CD4-positive, alpha-beta T cell treated with Interleukin-17A for 1 hour (primary cell): ENCODE measurements at places on chromosomes 3 and 15.

- DNase-seq = no peak
Measured at GRCh38 chr3:190094160-190094718, 26.5 kb downstream of the P3H2 start.

DNA sequence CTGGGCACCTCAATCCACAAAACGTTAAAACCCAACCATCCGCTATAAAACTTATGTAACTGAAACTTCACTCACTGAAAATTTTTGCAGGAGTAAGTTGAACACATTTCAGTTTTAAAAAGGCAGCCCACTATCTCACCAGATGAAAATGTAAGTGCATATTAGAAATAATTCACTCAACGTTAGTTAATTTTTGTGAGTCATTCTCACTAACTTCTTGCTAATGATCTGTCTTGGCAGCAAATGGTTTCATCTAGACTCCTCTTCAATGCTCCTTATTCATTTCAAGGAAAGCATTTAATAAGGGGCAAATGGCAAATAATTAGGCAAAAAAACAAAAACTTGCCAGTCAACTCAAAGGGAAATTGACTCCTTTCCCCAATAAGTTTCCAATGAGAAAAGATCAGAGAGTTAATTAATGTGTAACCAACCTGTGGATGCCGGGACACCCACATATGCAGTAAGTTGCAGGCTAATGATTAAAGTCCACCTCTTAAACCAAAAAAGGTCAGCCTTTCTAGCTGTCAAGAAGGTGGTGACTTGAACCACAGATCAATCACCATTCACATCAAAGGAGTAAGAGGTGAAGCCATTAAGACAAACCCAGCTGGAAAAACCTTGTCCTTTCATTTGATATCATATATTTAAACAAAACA is 22.9 kb upstream of the PRICKLE2 start:
- no peak for DNase-seq

DNA sequence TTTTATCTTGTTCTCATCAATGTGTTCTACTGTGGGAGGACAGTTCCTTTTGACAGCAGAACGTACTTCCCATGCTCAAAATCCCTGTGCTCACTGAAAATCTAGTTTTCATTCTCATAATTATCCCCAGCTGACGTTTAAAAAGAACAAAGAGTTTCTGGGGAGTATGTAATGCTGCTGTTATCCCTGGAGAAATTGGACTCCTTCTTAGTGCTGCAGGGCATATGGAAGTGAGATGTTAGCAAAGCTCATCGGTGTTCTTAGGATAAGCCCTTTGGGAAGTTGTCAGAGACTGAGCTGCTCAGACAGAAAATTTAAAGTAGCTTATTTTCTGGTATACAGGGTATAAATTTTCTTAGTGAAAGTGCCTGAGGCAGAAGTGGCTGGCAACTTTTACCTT is 66.5 kb downstream of the CDAN1 start:
- no peak for DNase-seq

DNA sequence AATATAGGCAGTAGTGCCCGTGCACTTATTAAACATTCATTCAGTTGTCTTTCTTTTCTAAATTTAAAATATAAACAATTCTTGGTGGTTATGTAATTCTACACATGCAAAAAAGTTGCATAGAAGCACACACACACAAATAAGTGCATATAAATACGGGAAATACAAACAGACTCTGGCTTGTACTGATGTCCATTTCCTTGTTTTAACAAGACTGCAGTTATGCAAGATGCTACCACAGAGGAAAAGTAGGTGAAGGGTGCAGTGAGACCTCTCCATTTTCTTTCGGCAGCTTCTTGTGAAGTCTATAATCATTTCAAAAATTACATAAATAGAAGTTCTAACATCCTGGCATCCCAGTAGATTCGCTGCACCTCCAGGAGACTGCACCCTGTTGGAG is 130.6 kb upstream of the BCL6 start:
- DNase-seq = no peak

GRCh38 chr3:112512320-112512719 is 13.0 kb upstream of the BTLA start:
- DNase-seq = no peak

- DNase-seq = no peak
Measured at GRCh38 chr3:123338620-123339061, 110.2 kb downstream of the ADCY5 start.

- no peak for DNase-seq
Measured at GRCh38 chr15:41873711-41874110, 20.1 kb downstream of the SPTBN5 start.

DNA sequence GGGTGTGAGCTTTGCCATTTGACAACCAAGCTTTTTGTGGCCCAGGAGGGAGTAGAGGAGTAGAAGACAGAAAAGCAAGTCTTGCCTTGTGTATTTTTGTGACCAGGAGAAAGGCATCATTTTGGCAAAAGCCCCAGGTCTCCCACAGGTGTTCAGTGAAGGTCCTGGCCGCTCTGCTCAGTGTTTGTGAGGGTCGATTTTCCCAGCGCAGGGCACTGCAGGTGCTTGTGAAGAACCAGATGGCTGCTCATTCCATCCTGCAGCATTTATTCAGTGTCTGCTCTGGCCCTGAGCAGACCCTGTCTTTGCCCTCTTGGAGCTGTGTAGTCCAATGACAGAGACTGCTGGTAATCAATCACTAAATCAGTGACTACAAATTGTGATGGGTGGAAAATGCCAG is 19.5 kb downstream of the TRAK1 start:
- DNase-seq = no peak

GRCh38 chr3:188287339-188287738 is 133.4 kb downstream of the LPP start:
- DNase-seq = no peak

- DNase-seq = no peak
Measured at GRCh38 chr3:189195302-189195701, 23.5 kb downstream of the TPRG1 start.

DNA sequence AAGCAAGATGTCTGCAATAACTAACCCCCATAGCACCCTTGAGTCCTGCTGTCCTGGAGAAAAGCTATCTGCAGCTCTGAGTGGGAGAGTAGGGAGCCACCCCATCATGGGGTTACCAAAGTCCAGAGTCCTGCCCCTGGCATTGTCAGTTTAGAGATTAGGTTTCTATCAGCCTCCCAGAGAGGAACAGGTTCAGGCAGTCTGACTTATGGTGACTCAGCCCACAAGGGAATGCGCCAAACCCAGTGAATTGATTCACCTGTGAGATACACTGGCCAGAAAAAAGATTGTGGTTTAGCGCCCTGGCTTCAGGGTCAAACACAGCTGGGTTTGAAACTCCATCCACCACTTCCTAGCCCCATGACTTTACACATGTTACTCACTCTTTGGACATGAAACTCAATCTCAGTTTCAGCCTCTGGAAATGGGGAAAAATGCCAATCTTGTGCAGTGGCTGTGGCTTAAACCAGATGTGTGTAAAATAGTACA is 263.6 kb upstream of the HES1 start:
- DNase-seq = no peak

GRCh38 chr15:90762109-90762508 is 45.0 kb downstream of the BLM start:
- no peak for DNase-seq

GRCh38 chr3:156434921-156435320 is 120.0 kb downstream of the SSR3 start:
- no peak for DNase-seq

DNA sequence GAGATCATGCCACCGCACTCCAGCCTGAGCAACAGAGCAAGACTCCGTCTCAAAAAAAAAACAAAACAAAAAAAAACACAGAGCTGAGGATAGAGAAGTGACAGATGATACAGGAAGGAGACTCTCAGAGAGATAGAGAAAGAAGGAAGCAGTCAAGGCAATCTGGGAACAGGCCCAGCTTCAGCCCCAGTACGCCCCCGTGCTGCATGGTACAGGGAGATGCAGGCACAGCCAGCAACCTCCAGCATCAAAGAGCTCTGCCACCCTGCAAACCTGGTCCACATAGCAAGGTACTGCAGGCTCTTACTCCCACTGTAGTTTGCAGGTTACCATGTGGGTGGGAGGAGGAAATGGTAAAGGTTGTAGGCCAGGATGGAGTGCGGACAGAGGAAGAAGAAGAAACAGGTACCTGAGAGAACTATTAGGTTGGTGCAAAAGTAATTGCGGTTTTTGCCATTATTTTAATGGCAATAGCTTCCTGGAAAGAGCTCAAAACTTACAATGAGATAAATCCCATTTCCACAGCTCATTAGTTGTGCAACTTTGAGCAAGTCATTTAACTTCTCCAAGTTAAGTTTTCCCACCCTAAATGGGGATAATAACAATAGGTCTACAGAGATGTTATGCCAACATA is 253.0 kb downstream of the ARRDC4 start:
- no peak for DNase-seq

DNA sequence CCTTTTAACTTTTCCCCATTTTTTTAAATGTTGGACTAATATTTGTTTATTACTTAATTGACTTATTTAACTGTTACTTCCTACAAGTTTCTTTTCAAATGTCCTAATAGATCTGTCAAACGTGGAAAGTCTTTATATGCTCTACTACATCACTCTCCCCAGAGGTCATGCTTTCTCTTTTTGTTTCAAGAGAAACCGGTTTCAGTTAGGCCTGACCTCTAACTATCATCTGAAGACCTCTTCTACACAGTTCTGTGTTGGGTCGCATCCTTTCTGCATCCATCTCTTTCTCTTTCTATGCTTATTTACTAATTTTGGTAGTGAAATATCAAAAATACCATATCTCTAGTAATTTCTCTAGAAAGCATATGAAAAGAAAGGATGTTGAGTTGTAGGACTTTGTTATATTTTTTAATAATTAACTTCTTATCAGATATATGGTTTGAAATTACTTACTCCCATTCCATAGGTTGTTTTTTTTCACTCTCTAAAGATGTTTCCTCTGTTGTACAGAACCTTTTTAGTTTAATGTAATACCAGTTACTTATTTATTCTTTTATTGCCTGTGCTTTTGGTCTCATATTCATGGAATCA is 781.2 kb upstream of the ARPP21 start:
- no peak for DNase-seq

DNA sequence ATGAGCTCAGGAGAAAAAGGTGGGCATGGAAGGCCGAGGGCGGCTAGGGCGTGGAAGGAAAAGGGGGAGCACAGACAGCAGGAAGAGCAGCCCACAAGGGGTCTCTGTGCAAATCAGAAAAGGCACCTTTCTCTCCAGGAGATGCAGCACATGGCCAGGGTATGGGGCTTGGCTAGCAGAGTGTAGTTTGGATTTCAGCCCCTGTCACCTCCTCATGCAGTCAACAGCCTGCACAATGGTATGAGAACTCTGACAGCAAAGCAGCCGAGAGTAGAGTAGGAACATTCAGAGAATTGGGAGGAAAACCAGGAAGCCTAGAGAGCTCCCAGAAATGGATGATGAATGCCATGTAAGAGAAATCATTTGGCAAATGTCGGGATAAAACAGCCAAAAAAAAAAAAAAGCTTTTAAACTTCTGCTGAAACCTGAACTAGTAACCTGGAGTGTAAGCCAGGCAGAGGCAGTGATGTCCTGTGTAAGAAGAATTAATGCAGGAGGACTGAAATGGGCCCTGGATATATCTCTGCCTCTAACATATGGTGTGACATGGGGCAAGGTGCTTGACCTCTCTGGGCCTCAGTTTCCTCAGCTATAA is 25.7 kb downstream of the FSTL1 start:
- DNase-seq = no peak

DNA sequence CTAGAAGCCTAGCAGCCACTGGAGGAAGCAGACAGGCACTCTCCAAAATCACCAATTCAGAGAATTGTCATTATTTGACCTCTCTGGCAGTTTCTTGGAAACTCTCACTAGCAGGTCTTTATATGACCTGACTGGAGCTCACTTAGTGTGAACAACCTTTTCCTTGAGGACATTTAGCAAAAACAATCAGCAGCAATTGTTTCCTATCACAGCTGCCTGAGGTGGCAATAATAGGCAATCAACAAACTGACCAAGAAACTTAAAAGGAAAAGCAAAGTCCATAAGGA is 162.4 kb upstream of the STT3B start:
- no peak for DNase-seq
